Stimulated activated CD4-positive, alpha-beta T cell treated with anti-CD3 and anti-CD28 coated beads, TNF-alpha, amount 100 ng/mL, for 4 hours (primary cell): ENCODE measurements at places on chromosomes 3 and 15.

DNA sequence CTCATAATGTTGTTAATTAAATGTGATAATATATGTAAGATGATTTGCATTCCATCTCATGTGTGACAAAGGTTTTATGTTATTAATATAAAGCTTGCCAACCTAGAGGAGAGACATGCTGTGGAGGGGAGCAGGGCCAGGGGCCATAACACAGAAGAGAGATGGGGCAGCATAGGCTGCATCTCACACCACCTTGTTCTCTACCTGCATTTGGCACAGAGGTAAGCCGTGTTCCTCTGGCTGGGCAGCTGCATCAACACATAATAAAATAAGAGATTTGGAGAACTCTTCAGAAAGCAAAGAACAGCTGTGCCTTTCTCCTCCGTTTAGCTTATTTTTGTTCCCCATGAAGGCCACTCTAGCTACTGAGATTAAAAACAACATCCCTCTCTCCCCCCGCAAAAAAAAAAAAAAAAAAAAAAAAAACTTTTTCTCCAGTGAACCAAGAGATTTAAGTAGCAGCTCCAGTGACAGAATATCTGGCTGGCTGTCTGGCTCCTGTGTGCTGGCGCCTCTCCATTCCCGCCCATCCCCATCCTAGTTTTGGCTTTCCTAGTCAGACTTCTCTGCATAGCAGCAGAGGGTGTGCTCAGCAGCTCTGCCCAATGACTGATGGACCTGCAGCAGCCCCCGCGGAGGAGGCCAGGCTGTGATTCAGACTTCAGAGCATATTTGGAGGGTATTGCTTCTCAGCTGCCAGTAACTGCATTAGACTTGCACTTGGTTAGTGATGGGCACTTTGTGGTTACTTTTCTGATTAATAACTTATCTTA, 52.2 kb upstream of the STXBP5L start:
- DNase-seq: no peak

DNA sequence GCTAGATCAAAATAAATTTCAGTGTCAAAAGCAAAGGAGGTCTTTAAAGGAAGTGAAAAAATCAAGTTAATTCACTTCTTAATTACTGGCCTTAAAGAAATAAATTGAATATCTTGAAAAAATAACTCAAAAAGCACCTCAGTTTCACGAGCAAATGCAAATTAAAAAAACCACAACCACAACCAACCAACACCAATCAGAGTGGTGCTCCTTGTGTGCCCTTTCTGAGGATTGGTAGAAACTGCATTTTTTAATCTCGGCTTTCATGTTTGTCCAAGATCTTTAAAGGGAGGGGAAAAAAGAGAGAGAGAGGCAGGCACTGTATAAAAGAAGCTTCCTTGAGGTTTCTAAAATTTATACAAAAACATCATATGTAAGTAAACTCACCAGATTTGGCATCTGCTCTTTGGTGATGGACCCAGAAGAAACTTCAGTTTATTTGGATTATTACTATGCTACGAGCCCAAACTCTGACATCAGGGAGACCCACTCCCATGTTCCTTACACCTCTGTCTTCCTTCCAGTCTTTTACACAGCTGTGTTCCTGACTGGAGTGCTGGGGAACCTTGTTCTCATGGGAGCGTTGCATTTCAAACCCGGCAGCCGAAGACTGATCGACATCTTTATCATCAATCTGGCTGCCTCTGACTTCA, at the start of gene GPR15:
GPR15 (plus strand) TSS at position 357 of the 653 bp plus-strand sequence; CDS start at position 413, 56 bp downstream.
- no peak for DNase-seq

DNA sequence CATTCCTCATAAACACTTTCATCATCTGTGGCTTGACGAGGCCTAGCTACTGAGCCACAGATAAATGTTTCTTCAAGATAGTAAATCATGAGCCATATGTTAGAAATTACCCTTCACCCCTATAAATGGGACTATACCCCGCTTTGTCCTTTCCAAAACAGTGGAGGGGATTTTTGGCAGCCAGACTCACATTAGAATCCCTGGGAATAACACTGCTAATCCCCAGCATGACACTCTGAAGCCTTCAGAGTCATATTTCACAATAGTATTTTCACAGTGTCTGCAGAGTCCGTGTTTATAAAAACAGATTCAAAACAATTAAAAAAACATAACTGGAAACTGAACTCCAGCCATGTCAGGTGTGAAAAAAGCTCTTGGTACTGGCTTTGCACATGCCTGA, 271.6 kb downstream of the ERC2 start:
- no peak for DNase-seq

DNA sequence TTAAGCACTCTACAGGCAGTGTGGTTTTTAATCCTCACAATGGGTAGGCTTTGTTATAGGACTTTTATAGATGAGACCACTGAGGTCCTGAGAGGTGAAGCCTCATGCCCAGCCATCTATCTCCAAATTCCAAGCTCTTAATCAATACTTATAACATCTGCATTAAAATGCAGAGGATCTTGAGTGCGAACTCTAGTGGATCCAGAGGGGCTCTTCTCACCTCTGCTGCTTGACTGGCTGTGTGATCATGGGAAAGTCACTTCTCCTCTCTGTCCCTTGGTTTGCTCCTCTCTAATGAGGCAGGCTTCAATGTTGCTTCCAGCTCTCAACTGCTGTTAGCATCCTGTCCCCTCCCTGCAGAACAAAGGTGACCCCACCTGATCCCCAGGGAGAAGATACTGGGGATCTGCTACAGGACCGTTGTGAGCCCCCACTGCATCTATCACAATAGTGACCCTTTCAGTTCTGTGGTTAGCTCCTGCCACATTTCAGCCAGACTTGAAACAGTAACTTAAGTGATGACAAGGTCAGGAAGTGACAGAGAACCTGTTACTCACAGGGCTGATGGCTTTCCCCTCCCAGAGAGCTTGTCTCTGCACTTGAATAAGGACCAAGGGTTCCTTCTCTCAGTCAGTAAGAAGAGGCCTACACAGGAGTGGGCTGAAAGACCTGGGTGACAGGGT, 1.3 kb downstream of the SLC27A2 start:
- no peak for DNase-seq
